Stimulated activated CD4-positive, alpha-beta T cell treated with anti-CD3 and anti-CD28 coated beads, Interleukin-12 subunit alpha, Interleukin-12 subunit beta, amount 100 ng/mL, for 4 hours (primary cell): ENCODE measurements at places on chromosomes 6 and 20.

GRCh38 chr6:11824986-11825385 lies 46.4 kb upstream of the ADTRP start:
- no peak for DNase-seq

DNA sequence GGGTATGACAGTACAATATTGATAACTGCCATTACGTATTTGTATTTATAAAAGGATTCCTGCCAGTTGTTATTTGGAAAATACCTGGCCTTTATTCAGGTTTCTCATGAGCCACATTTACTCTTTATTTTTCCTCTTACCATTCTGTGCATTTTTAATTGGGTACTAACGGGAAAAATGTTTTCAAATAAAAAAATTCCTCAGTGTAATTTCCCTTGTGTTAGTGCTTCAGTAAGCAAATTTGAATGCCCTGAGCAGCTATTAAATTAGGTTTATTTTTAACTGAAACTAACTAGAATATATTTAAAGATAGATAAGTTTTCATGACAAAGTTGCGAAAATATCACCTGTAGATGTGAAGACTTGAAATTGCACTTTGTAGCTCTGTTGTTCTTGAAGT lies 146.0 kb downstream of the PTCHD4 start:
- DNase-seq = no peak

- DNase-seq = no peak
Observed at GRCh38 chr6:40778918-40779317, 191.8 kb upstream of the LRFN2 start.

- no peak for DNase-seq
Observed at GRCh38 chr6:138245751-138246150, 27.5 kb upstream of the PBOV1 start.

DNA sequence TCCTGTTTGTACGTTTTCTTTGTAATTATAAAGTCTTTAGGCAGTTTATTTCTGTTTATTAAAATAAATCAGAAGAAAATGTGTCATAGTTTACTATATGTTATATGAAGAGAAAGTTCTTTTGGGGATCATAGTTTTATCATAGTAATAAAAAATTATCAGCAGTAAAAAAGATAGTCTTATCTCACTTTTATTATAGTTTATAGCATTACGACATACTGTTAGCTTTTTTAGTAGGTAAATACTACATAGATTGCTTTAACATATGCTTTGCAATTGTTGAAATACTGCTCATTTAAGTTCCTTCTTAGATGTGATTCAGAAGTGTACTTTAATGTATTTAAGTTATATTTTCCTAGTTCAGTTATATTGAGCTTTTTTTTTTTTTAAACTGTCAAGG lies 13.9 kb downstream of the QKI start:
- DNase-seq = no peak

- DNase-seq = no peak
Observed at GRCh38 chr20:53944796-53945195, 125.6 kb downstream of the BCAS1 start.

DNA sequence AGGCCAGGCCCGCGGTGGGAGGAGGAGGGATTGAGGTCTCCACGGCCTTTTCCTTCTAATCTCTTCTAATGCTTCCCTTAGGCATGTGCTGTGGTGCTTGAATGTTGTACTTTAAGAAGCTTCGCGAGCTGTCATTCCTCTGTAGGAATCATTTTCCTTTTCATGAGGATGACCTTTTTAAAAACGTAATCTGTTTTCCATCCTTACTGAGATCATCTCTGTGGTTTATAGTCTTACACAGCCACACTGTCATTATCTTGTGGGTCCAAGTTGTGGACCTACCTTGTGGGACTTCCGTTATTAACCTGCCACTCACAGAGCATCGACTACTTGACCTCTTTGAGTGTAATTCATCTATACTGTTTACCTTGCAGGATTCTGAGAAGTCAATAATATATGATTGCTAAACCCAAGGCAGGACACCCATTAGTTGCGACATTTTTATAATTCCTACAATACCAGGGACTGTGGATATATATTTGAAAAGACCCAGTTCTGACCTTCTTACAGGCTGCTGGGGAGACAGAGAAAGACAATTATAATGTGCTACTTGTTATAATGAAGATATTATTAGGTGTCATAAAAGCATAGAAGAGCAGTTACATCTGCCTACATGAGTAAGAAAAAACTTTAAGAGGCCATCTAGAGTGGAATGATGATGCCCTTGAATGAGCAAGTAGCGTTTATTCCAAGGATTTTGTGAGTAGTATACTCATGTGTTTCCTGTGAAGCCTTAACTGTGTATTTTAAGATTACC lies 842 bp downstream of the SLC25A27 start:
- no peak for DNase-seq

DNA sequence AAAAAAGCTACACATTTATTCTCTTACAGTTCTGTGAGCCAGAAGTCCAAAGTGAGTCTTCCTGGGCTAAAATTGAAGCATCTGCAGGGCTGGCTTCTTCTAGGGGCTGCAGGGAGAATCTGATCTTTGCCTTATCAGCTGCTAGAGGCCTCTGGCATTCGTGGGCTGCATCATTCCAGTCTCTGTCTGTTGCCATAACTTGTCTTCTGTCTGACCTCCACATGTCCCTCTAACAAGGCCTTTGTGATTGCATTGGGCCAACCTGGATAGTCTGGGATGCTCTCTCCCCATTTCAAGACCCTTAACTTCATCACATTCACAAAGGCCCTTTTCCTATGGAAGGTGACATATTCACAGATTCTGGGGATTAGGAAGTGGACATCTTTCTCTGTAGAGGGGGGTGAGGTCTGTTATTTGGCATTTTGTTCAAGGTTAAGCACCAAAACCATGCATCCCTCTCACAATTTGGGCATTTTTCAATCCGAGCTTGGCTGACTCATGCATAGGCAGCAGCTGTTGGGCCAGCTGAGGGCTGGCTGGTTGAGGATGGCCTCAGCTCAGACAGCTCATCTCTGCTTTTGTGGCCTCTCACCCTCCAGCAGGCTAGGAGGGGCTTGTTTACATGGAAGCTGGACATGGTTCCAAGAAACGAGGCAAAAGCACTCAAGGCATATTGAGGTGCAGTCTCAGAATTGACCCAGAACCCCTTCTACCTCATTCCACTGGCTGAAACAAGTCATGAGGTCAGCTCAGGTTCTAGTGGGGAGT lies 116.1 kb upstream of the NXT1 start:
- no peak for DNase-seq

DNA sequence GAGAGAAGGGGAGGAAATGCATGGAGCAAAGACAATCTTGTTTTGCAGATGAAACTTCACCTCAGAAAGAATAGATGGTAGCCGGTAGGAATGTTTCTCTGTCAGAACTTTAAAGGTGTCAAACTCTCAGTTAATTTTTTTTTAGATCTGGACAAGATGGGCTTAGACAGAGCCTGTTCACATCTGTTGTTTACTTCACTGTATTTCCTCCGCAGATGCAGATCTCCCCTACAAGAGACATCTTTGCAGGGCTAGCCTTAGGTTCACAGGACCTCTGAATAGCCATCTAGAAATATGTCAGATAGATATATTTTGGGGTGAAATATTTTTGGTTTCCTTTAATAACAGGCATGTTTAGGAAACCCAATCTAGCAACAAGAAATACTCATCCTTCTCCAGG lies 12.1 kb upstream of the ZBP1 start:
- no peak for DNase-seq

GRCh38 chr6:11722220-11722619 lies 56.4 kb downstream of the ADTRP start:
- no peak for DNase-seq

DNA sequence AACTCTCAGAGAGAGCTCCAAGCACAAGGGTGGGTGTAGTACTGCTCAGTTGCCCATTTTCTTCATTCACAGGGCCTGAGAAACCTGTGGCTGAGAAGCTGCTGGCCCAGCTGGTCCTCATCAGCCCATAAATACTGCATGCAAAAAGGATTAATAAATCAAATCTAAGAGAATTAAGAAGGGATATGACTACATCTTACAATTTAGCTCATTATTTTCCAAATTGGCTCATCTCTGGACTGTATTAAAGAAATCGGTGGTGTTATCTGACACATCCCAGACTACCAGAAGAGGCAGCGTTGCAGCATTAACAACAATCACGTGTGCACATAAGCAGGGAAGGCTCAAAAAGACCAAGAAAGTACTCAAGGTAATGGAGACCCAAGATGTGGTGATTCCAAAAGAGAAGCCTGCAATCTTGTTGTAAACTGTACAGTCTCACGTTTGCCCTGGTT lies 90.7 kb downstream of the CD24 start:
- no peak for DNase-seq

DNA sequence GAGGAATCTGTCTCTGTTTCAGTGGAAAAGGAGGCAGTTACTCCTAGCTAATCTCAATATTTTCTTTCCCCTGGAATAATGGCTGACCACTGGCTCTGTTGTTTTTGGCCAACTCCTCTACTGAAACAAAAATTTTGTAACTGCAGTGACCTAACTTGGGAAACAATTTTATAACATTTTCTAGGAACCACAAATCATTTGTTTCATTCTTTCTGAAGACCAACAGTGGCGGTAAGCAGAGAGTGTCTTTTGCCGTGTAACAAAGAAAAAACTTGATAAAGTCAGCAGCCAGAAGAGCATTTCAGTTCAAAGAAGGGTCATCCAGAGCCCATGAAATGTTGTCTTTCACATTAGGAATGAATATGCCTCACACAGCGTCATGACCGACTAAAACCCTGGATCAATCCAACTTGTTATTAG lies 11.8 kb upstream of the BFSP1 start:
- DNase-seq = no peak

- no peak for DNase-seq
Observed at GRCh38 chr20:50734730-50735679, 3.6 kb downstream of the PARD6B start.

- peak; percentile 27 for DNase-seq
Observed at GRCh38 chr6:159819932-159820640, 20.0 kb downstream of the PNLDC1 start.

- DNase-seq = no peak
Observed at GRCh38 chr6:110422444-110422822, 7.1 kb upstream of the DDO start.

DNA sequence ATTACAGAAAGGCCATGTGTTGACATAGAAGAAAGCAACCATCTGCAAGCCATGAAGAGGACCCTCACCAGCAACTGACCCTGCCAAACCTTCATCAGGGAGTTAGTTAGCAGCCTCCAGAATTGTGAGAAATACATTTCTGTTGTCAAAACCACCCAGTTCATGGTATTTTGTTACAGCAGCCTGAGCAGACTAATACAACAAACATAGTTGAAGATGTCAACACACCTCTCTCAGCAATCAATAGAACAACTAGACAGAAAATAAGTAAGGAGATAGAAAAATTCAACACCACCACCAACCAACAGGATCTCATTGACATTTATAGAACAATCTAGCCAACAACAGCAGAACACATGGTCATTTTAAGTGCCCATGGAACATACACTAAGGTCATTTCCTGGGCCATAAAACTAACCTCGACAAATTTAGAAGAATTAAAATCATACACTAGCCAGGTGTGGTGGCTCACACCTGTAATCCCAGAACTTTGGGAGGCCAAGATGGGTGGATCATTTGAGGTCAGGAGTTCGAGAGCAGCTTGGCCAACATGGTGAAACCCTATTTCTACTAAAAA lies 32.7 kb downstream of the TCP11 start:
- no peak for DNase-seq

DNA sequence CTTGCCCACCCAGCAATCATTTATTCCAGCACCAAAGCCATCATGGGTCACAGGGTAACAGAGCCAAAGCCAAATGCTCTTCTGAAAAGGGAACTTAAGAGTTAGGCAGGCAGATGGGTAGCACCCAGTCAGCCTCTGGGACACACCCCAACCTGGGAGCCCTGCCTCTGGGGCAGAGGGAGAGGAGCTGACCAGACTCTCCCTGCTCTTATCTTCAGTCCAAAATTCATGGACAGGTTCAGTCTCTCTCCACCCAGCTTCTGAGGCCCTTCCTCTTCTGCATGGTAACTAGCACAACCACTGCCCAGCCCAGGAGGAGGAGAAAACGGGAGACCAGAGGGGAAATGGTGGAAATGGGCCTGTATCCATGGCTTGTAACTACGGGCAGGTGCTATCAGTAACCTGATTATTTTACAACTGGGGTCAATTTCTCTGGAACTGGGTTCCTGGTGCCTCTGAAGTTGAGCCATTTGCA lies 105.4 kb downstream of the NOL4L start:
- DNase-seq = no peak

- no peak for DNase-seq
Observed at GRCh38 chr6:126170978-126171382, 168.9 kb upstream of the CENPW start.

DNA sequence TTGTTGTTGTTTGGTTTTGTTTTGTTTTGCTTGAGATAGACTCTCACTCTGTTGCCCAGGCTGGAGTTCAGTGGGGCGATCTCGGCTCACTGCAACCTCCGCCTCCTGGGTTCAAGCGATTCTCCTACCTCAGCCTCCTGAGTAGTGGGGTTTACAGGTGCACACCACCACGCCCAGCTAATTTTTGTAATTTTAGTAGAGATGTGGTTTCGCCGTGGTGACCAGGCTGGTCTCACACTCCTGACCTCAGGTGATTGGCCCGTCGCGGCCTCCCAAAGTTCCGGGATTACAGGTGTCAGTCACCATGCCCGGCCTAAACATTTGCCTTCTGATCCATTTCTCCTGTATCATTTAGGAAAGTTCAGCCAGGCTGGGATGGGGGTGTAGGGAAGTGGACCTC lies 17.7 kb downstream of the DUSP22 start:
- no peak for DNase-seq

DNA sequence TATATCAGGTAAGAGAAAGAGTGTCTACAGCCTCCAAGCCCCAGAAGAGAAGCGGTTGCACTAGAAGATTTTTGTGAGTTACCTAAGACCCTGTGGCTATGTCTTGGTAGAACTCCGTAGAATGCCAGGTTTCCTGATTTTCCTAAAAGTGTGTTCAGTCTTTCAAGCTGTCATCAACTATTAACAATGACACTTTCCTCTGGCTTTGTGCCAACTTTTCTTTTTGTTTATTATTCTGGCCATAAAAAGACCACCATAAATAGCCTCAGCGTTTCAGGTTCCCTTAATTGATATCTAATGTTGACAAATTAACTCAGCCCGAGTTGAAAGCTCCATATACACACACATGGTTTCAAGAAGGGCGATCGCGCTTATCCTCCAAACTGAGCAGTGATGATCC lies 1.2 kb downstream of the PAK5 start:
- DNase-seq = no peak

GRCh38 chr20:44848254-44849015 lies 37.1 kb upstream of the YWHAB start:
- DNase-seq = no peak

DNA sequence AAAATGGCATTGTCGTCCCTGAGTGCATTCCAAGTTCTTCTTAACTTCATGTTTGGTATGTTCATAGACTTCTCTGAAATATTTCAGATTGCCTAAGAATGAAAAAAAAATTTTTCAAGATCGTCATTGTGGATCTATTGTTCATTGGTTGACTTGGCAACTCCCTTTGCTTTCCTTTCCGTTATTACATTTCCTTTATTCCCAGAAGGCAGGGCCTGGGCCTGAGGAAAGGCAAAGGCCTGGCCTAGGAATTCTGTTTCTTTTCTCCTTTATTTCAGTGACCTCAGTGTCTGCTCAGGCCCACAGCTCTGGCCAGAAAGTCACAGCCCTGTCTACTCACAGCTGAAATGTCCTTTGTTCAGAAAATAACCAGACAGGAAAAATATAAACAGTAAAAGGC lies 401.6 kb upstream of the PLCB4 start:
- DNase-seq = no peak

GRCh38 chr6:87200469-87201175 lies 45.3 kb downstream of the ZNF292 start:
- DNase-seq = no peak

GRCh38 chr6:107496892-107497684 lies 7.2 kb downstream of the SOBP start:
- no peak for DNase-seq

- DNase-seq = no peak
Observed at GRCh38 chr6:125030969-125031368, 68.7 kb downstream of the RNF217 start.
